ENCODE measurements at places on chromosomes 1 and 21.

- no peak for DNase-seq
Observed at GRCh38 chr1:29709704-29710280, 473.5 kb downstream of the PTPRU start.

- no peak for DNase-seq
Observed at GRCh38 chr1:196034080-196034706, 574.0 kb downstream of the KCNT2 start.

GRCh38 chr1:198228925-198229324 is 72.1 kb downstream of the NEK7 start:
- no peak for DNase-seq

GRCh38 chr21:42096566-42096965 is 25.4 kb downstream of the UMODL1 start:
- DNase-seq = no peak

DNA sequence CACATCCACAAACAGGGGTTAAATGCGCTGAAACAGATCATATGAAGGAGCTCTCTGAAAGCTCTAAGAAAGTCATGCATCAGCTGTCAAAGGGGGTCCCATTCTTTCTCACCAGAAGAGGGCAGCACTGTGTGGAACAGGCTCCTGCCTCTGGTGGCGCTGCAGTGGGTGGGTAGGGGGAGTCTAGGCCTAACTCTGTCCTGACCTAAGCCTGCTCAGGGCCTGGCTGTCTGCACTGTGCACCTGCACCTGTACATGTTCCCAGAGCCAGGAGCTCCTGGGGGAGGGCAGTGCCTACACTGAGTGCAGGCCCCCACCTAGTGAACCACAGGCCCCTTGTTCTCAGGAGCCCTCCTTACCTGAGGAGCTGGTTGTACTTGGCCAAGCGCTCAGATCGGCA is 16.0 kb downstream of the ENO1 start:
- DNase-seq = peak; percentile 64

DNA sequence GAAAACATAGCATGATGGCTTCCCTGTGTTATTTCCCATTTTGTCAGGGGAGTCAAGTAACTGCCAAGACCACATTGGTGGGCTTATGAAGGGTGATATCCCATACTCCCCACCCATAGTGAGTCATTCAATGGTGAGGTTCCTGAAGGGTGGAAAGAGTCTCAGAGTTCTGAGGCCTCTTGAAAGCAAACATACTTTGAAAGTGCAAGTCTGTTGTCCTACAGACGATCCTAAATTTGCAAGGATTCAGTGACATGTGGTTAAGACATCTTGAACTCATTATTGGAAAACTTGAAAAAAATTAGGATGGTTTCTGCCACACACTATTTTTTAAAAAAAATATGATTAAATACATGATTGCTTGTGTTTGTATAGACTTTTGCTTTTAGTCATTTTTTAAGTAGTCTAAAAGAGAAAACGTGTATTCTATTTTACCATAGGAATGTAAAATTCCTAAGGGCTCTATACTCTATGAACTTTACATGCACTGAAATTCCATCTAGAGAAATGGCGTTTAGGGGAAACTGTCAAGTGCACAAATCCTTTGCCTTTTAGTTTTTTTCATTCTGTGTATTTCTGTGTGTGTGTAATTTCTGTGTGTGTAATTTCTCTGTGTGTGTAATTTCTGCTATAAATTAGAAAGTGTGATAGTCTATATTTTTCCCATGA is 225.5 kb upstream of the ADAMTS5 start:
- no peak for DNase-seq

- DNase-seq = no peak
Observed at GRCh38 chr1:198754670-198755069, 115.8 kb downstream of the PTPRC start.

GRCh38 chr1:225825078-225825477 is 15.2 kb downstream of the EPHX1 start:
- DNase-seq = no peak

- DNase-seq = no peak
Observed at GRCh38 chr1:6775261-6776043, 9.8 kb upstream of the CAMTA1 start.

DNA sequence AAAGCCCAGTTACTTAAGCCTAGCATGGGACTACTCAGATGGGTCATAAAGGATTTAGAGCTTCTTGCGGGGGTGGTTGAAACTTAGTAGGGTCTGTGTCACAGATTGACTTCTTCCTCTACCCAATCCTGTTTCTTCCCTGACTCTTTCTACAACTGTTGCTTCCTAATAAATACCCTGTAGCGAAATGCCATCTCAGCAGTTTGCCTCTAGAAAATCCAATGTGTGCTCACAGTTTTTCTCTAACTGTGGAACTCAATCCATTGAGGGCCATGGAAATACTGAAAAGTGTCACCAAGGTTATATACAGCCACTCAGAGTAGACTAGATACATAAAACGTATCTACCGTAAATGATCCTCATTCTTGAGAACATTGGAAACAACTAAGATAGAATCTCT is 217.7 kb downstream of the COL24A1 start:
- DNase-seq = no peak

DNA sequence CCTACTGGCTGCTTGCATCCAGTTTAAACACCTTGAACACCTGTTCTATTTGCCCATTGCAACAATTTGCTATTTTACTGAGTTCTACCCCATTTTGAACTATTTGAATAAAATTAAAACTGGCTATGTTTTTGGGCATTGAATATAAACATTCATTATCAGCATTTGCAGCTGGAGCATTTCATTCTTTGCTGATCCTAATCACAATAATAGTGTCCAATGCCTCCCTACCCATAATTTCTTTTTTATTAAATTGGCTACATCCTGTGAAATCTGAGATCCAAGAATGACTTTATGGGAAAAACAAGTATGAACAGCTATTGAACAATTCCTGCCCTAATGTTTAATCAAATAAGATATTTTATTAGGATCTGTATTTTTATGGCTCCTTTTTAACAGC is 447.9 kb downstream of the PLA2G4A start:
- no peak for DNase-seq

DNA sequence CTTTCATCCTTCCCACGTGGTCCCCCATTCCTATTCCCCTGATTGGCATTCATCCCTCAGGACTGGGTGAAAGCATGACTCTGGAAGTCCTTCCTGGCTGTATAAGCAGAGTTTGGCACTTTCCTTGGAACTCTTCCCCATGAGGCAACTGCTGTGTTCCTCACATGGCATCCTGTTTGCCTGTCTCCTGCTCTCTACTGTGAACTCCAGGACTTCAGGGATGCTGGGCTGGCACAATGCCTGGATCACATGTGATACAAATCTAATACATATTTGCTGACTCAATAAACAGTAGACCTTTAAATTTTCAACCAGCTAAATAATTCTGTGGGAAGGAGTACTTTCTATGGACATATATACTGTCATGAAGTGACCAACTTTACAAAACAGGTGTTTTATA is 46.8 kb upstream of the EDEM3 start:
- no peak for DNase-seq

DNA sequence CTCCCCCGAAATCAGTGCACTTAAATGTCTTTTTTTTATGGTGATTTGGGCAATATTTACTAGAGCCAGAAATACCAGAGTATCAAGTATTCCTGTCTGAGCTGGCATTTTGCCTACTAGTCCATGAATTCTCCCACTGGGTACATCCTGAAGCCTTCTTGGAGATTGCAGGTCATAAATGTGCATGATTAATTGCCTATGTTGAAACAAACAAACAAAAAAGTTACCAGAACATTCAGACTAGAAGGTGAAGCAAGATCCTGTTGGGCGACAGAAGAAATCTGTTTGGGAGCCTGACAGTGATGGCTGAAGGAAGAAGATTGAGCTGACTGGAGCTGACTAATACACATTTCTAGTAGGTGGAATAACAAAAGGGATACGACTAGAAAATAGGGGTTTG is 127.4 kb upstream of the NRIP1 start:
- no peak for DNase-seq

DNA sequence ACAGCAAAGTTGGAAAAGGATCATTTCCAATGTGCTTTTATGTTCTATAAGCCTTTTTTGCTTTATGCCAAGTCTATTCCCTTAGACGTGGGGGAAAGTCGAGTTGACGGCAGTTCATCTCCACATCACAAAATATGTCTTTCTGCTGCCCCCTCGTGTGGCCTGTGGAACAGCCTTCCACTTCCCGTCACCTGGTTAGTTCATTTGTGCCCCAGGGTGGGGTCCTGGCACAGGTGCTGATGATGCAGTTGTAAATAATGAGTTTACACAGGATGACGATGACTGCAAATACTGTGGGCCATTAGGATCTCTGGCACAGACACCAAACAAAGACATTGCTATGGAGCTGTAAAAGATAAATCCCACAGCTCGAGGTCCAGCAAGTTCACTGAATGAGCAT is 10.0 kb upstream of the OTUD3 start:
- DNase-seq = no peak

DNA sequence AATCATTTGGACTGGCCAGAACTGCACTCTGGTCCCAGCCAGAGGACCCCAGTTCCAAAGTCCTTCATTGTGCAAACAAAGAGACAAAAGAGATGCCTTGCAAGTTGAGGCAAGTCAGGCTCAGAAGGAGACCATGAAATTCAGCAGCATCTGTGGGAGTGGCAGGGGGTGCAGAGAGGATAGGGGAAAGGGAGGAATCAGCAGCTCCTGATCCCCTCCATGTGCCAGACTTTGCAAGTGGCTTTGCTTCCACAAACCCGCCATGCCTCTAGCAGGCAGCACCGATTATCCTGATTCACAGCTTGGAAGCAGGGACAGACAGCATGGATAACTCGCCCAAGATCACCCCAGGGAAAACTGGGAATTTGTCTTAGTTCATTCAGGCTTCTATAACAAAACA is 2.1 kb upstream of the CAPN9 start:
- no peak for DNase-seq

DNA sequence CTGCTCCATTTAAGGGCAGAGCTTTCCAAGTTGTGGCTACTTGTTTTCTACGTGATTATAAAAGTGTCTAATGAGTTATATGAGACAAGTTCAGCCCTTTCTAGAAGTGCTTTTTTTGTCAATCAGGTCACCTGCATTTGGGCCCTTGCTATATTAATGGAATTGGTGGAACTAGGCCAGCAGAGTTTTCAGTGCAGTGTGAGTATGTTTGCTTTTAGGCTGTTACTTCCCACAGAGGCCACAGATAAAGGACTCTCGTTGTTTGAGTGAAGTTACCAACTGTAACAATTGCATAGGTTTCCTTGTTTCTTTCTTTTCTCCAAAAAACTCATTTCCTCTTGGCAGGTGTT is 10.9 kb downstream of the SMAP2 start:
- no peak for DNase-seq

Data from activated CD4-positive, alpha-beta T cell treated with anti-CD3 and anti-CD28 coated beads for 48 hours (primary cell).